ENCODE measurements at places on chromosomes 3 and 15. TPM values are rescaled to one million over a fixed set of nuclear protein-coding genes. Genes with fewer than 3 reads are reported as not detected.

Gene HHLA2
- total RNA-seq: 7.2 TPM

Gene ARGFX
- not detected for total RNA-seq

Gene SKOR1
- total RNA-seq: 0.27 TPM

- DNase-seq: no peak
Observed at GRCh38 chr3:152486364-152486763, 217.6 kb downstream of the MBNL1 start.

GRCh38 chr3:103918336-103918735 lies 1448.4 kb upstream of the ALCAM start:
- no peak for DNase-seq

DNA sequence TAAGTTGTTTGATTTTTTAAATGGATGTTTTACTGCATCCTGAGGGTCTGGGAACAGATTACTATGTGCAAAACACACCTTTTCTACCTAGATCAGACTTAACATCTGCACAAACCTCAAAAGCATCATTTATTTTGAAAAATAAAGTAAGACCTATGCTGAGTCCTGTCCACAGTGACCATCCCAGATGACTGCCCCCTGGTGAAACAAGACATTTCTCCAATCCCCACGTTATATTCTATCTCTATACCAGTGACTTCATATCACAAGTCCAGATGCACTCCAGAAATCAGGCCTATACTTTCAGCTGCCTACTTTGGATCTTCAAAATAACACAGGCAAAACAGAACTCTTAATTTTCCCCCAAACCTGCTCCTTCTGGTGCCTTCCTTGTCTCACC lies 143.2 kb downstream of the P2RY1 start:
- DNase-seq: no peak

GRCh38 chr3:39108200-39108710 lies 775 bp downstream of the TTC21A start:
- no peak for DNase-seq

DNA sequence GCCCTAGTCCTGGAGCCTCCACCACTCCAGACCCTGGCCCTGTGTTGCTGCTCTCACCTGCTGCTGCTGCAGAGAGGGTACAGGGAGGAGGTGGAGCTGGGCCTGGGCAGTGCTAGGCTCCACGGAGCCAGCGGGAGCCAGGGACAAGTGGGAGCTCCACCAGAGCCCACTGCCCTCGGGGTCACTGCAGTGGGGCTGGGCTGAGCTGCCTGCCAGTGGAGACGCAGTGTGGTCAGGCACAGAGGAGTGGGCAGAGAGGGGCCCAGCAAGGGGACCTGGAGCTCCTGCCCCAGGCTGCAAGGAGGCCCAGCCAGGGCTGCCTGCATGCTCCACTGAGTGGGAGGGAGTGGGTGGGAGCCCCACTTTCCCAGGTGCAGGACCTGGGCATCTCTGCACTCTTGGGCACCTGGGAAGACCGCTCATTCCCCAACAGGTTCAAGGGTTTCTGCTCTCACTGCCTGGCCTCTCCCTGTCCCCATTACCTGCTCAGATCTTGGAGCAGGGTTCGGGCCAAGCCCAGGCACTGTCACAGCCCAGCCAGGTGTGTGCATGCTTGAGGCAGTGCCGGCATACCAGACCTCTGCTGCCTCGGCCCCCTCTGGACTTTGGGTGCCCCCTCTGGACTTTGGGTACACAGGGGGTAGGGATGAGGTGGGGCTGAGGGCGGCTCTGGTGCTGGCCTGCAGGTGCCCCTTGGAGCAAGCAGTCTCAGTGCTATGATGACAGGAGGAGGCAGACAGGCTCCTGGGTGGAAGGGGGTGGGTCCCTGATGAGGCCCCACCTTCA lies 308.0 kb downstream of the DOCK3 start:
- no peak for DNase-seq

DNA sequence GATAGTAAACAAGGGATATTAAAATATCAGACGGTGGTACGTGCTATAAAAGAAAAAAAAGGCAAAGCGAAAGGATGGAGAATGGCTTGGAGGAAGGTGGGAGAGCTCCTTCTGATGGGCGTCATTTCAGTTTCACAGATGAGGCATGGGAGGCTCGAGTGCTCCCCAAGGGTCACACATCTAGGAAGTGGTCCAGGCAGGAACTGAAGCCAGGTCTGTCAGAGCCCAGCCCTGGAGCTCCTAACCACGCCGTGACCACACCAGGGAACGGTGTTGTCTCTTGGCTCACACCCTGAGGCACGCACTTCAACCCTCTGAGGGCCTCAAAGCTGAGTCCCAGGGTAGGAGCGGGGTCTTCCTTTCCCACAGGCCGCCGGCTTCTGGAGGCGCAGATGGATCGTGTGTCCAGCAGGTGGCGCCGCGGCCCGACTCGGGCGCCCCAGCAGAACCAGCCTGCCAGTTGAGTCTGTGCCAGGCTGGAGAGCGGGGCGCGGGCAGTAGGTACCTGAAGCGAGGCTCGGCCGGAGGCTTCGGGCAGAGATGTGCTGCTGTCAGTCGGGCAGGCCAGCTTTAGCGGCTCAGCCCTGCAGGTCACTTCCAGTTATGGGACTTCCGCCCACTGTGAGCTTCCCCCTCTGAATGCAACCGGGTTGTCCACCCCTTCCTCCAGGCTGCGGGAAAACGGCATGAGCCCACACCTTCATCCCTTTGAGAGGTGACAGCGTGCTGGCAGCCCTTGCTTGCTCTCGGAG lies 68.1 kb downstream of the SLC6A1 start:
- peak; percentile 78 for DNase-seq

GRCh38 chr15:83462953-83463433 lies 15.9 kb downstream of the SH3GL3 start:
- DNase-seq: no peak

GRCh38 chr15:81106560-81106959 lies 27.5 kb upstream of the CFAP161 start:
- DNase-seq: peak; percentile 62
